ENCODE measurements at places on chromosomes 16 and 17. TPM values are rescaled to one million over a fixed set of nuclear protein-coding genes. Genes with fewer than 3 reads are reported as not detected.

DNA sequence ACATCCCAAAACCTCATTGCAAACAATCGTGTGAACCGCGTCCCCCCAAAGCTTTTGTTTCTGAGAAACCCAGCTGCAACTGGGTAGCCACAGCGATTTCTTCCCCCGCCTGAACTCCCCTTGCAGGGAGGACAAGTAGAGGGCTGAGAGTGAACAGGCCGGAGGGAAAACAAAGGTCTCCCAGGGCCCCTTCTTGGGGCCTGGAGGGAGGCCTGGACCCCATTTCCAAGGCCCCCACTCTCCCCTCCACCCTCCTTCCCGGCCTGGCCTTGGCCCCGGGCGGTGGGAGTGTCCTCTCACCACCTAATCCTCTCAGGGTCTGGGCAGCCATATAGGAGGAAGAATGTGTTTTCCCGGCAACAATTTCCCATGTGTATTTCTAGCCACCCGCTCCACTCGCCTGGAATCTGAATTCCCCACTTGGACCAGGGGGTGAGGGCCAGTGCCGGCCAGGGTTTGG lies 2.6 kb downstream of the GLIS2 start:
- DNase-seq: no peak
- peaks cover 7% of the 10 kb centered on the region for H3K36me3 ChIP-seq
- no peaks in the 10 kb centered on the region for H3K4me1 ChIP-seq
- H3K27ac ChIP-seq: peak overlapping the region; percentile 11
- H3K4me3 ChIP-seq: no peak overlapping the region

DNA sequence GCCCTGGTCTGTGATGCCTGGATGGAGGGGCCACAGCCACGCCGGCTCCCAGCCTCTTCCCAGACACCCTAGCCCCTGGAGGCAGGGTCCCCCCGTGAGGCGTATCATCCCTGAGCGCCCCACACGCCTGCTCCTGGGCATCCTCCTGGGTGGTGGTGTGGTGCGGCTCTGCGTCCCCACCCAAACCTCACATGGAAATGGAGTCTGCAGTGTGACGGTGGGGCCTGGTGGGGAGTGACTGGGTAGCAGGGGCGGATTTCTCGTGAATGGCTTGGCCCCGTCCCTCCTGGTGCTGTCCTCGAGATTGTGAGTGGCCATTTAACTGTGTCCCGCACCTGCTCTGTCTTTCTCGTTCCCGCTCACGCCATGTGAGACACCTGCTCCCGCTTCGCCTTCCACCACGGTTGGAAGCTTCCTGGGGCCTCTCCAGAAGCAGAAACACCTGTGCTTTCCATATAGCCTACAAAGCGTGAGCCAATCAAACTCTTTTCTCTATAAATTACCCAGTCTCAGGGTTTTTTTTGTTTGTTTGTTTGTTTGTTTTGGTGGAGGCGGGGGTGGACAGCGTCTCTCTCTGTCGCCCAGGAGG lies 5.9 kb upstream of the SSTR5 start:
- H3K36me3 ChIP-seq: no peaks in the 10 kb centered on the region
- H3K4me1 ChIP-seq: no peaks in the 10 kb centered on the region
- no peak overlapping the region for H3K4me3 ChIP-seq

- no peak overlapping the region for H3K4me3 ChIP-seq
- no peak for DNase-seq
- no peaks in the 10 kb centered on the region for H3K4me1 ChIP-seq
- no peak overlapping the region for H3K27ac ChIP-seq
- no peaks in the 10 kb centered on the region for H3K27me3 ChIP-seq
Measured at GRCh38 chr16:65540901-65541300, 419.0 kb upstream of the CDH11 start.

- H3K4me3 ChIP-seq: no peak overlapping the region
- no peak for DNase-seq
- H3K36me3 ChIP-seq: no peaks in the 10 kb centered on the region
- no peaks in the 10 kb centered on the region for H3K4me1 ChIP-seq
- no peaks in the 10 kb centered on the region for H3K27me3 ChIP-seq
Measured at GRCh38 chr16:14057878-14058382, 13.2 kb upstream of the MRTFB start.

DNA sequence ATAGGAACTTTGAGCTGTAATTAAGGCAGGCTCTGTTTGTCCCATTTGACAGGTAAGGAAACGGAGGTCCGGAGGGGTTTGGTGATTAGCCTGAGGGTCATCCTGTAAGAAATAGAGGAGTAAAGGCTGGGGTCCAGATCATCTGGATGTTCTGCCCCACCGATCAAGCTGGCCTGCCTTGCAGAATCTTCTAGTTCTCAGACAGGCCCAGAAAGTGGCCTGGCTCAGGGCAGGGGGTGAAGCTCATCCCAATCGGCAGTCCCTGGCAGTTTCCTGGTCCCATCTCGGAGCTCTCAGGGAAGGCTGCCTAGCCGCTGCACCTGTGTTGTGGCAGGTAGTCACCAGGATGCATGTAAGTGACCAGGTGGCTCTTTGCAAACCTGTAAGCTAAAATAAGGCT lies 4.2 kb downstream of the PIMREG start:
- H3K4me1 ChIP-seq: no peaks in the 10 kb centered on the region
- H3K27ac ChIP-seq: no peak overlapping the region
- DNase-seq: no peak
- no peaks in the 10 kb centered on the region for H3K27me3 ChIP-seq
- H3K36me3 ChIP-seq: no peaks in the 10 kb centered on the region

- no peak overlapping the region for H3K4me3 ChIP-seq
- peaks cover 51% of the 10 kb centered on the region for H3K36me3 ChIP-seq
- H3K27ac ChIP-seq: no peak overlapping the region
Measured at GRCh38 chr16:2482708-2483534, 8.0 kb downstream of the TBC1D24 start.

DNA sequence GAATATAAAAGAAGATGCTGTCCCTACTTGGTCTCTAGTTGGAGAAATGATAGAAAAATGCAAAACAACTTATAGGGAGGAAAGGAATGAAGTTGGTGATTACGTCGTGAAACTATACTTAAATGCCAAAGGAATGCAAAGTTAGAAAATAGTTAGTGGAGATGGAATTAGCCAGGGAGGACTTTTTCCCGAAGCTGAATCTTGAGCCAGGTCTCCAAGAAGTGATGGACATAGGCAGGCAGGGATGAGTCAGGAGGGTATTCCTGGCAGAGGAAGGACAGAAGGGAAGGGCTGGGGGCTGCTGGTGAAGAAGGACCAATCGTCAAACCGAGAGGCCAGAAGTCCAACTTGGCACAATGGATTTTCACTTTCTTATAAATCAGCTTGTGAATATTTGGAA lies 1.8 kb downstream of the SNTB2 start:
- H3K27ac ChIP-seq: no peak overlapping the region
- peaks cover 3% of the 10 kb centered on the region for H3K4me1 ChIP-seq
- DNase-seq: no peak
- H3K4me3 ChIP-seq: no peak overlapping the region
- no peaks in the 10 kb centered on the region for H3K27me3 ChIP-seq

- no peaks in the 10 kb centered on the region for H3K36me3 ChIP-seq
- no peaks in the 10 kb centered on the region for H3K4me1 ChIP-seq
- H3K27me3 ChIP-seq: no peaks in the 10 kb centered on the region
- DNase-seq: no peak
Measured at GRCh38 chr17:67671493-67671892, 46.2 kb upstream of the NOL11 start.

GRCh38 chr16:7834771-7835431 lies 502.3 kb downstream of the RBFOX1 start:
- H3K4me1 ChIP-seq: no peaks in the 10 kb centered on the region
- no peaks in the 10 kb centered on the region for H3K27me3 ChIP-seq
- no peak for DNase-seq
- H3K27ac ChIP-seq: no peak overlapping the region
- no peak overlapping the region for H3K4me3 ChIP-seq

GRCh38 chr16:9113707-9114106 lies 22.3 kb downstream of the HAPSTR1 start:
- H3K4me1 ChIP-seq: peaks cover 13% of the 10 kb centered on the region
- H3K4me3 ChIP-seq: no peak overlapping the region
- H3K27me3 ChIP-seq: no peaks in the 10 kb centered on the region
- peaks cover 13% of the 10 kb centered on the region for H3K36me3 ChIP-seq

DNA sequence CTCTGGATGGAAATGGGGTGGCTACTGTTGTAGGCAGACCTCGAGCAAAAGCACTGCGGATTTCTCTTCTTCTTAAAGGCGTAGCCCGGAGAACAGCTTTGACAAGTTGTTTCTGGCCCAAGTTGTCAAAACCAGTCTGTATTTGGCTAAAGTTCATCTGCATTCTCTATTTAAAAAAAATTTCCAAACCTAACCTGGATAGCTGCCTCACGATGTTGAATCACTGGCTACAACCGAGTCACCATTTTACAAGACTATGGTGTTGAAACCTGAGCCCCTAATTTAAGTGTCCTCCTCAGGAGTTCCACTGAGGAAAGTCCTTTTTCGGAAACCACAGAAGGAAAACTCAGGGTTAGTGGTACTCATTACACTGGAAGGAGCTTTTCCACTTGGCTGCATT lies 1.5 kb downstream of the SLC16A6 start:
- DNase-seq: no peak
- peaks cover 9% of the 10 kb centered on the region for H3K27me3 ChIP-seq
- H3K4me1 ChIP-seq: no peaks in the 10 kb centered on the region
- no peak overlapping the region for H3K4me3 ChIP-seq
- no peak overlapping the region for H3K27ac ChIP-seq

DNA sequence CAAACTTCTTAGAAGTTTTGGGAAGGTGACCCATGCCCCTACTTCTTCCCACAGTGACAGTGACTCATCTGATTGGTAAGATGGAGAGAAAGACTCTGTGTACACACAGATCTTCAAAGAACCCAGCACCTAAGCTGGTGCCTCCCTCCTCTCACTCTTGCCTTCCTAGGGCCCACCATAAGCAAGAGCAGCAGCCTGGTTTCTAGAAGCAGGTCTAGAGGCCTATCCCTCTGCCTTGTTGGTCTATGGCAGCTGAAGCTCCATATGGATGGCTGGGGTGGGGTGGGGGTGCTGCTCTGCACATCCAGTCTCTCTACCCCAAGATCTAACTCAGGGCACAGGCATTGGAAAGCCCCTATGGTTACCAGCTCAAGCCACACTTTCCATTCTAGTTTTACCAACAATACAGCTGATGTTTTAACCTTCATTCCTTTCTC lies 47.5 kb downstream of the STAT3 start:
- no peak for DNase-seq
- no peak overlapping the region for H3K4me3 ChIP-seq
- no peaks in the 10 kb centered on the region for H3K4me1 ChIP-seq
- H3K27me3 ChIP-seq: no peaks in the 10 kb centered on the region
- H3K27ac ChIP-seq: peak overlapping the region; percentile 13

DNA sequence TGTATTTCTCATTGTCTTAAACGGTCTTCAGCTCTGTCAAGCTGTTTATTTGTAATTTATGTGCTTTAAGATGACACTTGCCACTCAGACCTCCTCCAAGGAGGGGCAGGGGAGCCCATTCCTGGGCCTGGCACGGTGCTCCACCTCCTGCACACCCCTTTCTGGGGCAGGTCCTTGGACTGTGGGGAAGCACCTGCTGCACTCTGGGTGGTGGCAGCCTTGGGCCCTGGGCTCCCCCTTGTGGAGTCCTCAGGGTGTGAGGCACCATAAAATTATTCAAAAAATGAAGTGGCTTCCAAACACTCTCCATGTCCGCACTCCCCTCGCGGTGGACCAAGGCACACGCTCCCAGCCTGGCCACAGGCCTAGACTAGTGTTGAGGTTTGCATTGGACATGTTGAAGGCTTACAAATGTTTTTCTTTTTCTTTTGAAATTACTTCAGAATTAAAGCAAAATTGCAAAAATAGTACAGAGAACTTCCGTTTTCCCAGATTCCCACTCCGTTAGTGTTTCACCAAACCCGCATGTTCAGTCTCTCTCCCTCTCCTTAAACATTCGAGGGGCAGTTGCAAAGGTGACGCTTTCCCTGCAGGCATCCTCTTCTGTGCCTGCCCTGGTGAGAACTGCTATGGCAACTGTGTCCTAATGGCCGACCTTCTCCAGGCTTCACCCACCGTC lies 32.4 kb downstream of the FOXK2 start:
- no peaks in the 10 kb centered on the region for H3K27me3 ChIP-seq
- H3K4me3 ChIP-seq: no peak overlapping the region
- DNase-seq: peak; percentile 73
- H3K36me3 ChIP-seq: peaks cover 22% of the 10 kb centered on the region
- H3K27ac ChIP-seq: no peak overlapping the region
- no peaks in the 10 kb centered on the region for H3K4me1 ChIP-seq

GRCh38 chr17:79939755-79940458 lies 95.8 kb downstream of the TBC1D16 start:
- DNase-seq: no peak
- no peak overlapping the region for H3K27ac ChIP-seq
- H3K27me3 ChIP-seq: no peaks in the 10 kb centered on the region
- H3K4me1 ChIP-seq: peaks cover 13% of the 10 kb centered on the region
- no peak overlapping the region for H3K4me3 ChIP-seq

DNA sequence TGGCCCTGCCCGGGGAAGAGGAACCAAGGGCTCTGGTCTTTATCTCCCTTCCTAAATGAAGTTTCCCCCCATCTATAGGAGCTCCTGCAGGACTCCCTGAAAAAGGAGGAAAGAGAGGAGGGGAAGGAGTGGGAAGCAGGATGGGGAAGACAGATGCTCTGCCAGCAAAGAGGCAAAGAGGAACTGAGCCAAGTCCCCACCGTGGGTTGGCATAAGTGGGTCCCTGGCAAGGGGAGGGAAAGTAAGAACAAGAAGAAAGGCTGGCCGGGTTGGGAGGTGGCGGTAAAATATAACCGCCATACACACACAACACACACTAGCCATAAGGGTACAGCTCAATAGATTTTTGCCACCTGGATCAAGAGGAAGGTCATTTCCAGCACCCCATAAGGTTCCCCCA lies 6.1 kb upstream of the EIF1 start:
- peaks cover 1% of the 10 kb centered on the region for H3K4me1 ChIP-seq
- no peak for DNase-seq
- no peak overlapping the region for H3K27ac ChIP-seq
- no peaks in the 10 kb centered on the region for H3K27me3 ChIP-seq
- no peak overlapping the region for H3K4me3 ChIP-seq
- H3K36me3 ChIP-seq: no peaks in the 10 kb centered on the region

DNA sequence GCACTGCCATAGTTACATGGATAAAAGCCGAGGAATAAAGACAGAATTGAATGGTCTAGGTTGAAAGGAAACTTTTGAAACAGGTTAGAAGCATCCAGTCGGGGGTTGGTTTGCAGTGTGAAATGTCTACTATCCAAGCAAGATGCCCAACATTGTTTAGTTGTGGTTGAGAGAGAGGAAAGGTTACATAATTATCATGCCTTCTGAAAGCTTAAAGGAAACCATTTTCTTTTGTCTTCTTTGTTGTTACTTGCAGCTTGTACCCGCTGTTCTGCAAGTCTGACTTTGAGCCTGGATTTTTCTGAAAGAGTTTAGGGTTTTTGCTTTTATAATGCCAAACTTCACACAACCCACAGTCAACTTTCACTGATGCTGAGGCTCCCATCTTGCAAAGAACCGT lies 167.9 kb downstream of the AXIN2 start:
- H3K27ac ChIP-seq: no peak overlapping the region
- no peaks in the 10 kb centered on the region for H3K36me3 ChIP-seq
- H3K27me3 ChIP-seq: no peaks in the 10 kb centered on the region
- no peak for DNase-seq
- H3K4me1 ChIP-seq: no peaks in the 10 kb centered on the region
- H3K4me3 ChIP-seq: no peak overlapping the region

The PROCA1 gene
- 2.3 TPM for polyA plus RNA-seq

The KRT27 gene
- polyA plus RNA-seq: 0.03 TPM

The TMEM132E gene
- 0.48 TPM for polyA plus RNA-seq

The RRAD gene
- 4.9 TPM for polyA plus RNA-seq

The CA4 gene
- polyA plus RNA-seq: 11.7 TPM

The HLF gene
- 2.3 TPM for polyA plus RNA-seq

The IGF2BP1 gene
- polyA plus RNA-seq: not detected

The LDAF1 gene
- polyA plus RNA-seq: 9.2 TPM

Data from small intestine (tissue), 16 donors.